ENCODE measurements at places on chromosomes 1 and 21.

DNA sequence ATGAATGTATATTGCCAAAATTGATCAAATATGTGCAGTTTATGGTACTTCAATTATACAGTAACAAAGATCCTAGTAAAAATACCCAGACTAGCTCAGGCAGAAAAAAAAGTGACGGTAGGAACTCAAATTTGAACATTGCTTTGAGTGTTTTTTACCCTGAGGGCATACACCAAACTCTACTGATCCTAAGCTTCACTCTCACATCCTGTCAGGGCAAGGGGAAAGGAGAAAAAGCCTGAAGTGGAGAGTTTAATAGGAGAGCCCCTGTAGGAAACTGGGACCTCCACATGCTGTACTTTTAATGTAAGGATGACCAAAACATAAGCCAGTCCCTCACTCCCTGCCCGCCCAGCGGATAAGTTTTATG, 59.8 kb upstream of the GNG12 start:
- DNase-seq, result no peak

- peak; percentile 51 for DNase-seq
Measured at GRCh38 chr1:103529746-103530145, 4.2 kb downstream of the RNPC3 start.

GRCh38 chr21:26883768-26884167, 38.6 kb upstream of the ADAMTS1 start:
- no peak for DNase-seq

DNA sequence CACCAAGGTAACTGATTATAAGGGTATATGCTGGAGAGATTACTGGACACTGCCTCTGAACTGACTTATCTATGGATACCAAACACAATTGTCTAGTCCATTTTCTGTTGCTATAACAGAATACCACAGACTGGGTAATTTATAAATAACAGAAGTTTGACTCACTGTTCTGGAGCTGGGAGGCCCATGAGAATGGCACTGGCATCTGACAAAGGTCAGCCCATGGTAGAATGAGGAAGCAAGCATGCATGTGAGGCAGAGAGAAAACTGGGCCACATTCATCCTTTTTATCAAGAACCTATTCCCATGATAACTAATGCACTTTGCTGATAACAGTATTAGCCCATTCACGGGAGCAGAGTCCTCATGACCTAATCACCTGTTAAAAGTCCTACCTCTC, 37.4 kb downstream of the FCER1A start:
- DNase-seq, result no peak

- no peak for DNase-seq
Measured at GRCh38 chr1:25021591-25022215, 91.6 kb upstream of the RUNX3 start.

DNA sequence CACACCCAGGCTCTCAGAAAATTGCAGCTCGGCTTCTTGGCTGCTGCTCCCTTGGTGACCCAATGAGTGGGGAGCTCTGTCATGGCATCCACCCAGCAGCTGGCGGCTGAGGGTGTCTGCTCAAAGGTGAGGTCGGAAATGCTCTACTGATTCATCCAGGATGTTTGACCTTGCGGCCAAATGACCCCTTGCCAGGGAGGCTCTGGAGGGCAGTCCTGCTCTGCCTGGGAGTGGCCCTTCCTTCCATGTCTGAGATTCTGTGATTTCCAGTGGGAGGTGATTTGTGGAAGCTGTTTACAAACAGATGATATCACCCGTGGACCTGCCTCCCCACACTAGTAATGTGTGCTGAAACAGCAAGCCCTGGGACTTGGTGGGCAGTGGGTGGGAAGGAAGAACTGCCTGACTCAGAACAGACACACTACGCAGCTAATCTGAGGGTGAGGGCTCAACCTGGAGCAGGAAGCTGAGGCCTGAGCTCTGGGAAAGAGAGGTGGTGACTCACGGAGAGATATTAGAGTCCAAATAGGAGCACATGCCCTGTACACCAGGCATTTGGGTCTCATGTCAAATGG, 3.0 kb downstream of the CRCT1 start:
- no peak for DNase-seq

- DNase-seq, result no peak
Measured at GRCh38 chr21:16594191-16594590, 864.4 kb downstream of the USP25 start.

DNA sequence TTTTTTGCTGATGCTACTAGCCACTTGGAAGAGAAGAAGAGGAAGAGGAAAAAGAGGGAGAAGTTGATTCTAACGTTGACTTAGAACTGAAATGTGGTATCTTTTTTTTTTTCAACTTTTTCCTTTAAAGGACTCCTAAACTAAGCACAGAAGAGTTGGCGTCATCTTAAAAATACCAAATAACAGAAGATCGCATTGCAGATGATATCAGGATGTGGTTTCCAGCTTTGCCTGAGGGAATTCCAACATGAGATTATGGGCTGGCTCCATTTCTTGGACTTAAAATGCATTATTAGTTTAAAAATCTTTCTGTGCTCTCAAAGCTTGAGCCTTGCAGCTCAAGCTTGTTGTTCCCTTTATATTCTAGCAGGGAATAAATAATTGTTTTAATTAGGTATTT, 29.8 kb downstream of the WDR3 start:
- no peak for DNase-seq

GRCh38 chr1:199010492-199010891, 371.7 kb downstream of the PTPRC start:
- no peak for DNase-seq

DNA sequence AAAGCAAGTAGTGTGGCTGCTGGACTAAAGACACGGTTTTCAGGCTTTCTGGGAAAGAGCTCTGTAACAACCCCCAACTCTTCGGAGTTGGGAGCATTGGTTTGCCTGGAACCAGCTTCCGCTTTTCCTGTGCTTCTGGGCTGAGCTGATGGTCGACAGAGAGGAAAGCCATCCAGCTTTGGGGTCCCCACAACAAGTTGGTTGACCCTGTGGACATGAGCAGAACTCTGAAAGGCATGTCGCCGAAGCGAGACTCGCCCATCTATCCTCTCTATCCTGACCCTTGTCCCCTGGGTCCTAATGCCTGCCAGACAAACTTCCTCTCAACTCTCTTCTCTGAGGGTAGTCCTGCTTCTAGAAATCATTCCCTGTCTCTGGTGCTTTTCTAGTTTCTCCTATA, 31.9 kb upstream of the FCGR2A start:
- DNase-seq, result no peak

GRCh38 chr1:151315565-151316235, 11.5 kb downstream of the PI4KB start:
- no peak for DNase-seq

DNA sequence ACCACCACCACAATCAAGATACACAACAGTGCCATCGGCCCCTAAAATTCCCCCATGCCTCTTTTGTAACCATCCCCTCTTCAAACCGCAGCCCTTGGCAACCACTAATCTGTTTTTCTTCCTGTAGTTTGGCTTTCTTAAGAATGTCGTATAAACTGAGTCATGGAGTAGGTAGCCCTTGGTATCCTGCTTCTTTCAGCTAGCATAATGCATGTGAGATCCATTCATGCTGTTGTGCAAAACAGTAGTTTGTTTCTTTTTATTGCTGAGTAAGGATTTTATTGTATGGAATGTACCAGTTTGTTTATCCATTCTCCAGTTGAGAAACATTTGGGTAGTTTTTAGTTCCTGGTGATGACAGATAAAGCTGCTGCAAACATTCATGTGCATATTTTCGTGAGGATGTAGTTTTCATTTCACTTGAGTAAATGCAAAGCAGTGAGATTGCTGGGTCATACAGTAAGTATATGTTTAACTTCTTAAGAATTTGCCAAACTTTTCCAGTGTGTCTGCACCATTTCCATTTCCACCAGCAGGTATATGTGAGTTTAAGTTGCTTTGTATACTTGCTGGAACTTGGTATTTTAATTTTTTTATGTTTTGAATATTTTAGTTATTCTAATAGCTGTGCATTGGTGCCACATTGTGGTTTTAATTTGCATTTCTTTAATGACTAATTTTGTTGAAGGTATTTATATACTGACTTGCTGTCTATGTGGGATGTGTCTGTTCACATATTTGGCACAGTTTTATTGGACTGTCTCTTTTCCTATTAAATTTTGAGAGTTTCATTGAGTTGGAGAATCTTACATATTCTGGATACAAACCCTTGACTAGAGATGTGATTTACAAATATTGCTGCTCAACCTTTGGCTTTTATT, 148.4 kb upstream of the MAP1LC3C start:
- no peak for DNase-seq

- no peak for DNase-seq
Measured at GRCh38 chr1:69700770-69701169, 133.0 kb downstream of the LRRC7 start.

- DNase-seq, result no peak
Measured at GRCh38 chr1:167720965-167721616, 691 bp upstream of the MPZL1 start.

- DNase-seq, result no peak
Measured at GRCh38 chr21:32352526-32352925, 40.3 kb downstream of the URB1 start.

GRCh38 chr1:237556911-237557310, 333.8 kb downstream of the ZP4 start:
- DNase-seq, result no peak

- DNase-seq, result no peak
Measured at GRCh38 chr1:218049641-218050040, 235.5 kb upstream of the RRP15 start.

GRCh38 chr21:25329227-25329825, 278.0 kb downstream of the MRPL39 start:
- DNase-seq, result no peak

DNA sequence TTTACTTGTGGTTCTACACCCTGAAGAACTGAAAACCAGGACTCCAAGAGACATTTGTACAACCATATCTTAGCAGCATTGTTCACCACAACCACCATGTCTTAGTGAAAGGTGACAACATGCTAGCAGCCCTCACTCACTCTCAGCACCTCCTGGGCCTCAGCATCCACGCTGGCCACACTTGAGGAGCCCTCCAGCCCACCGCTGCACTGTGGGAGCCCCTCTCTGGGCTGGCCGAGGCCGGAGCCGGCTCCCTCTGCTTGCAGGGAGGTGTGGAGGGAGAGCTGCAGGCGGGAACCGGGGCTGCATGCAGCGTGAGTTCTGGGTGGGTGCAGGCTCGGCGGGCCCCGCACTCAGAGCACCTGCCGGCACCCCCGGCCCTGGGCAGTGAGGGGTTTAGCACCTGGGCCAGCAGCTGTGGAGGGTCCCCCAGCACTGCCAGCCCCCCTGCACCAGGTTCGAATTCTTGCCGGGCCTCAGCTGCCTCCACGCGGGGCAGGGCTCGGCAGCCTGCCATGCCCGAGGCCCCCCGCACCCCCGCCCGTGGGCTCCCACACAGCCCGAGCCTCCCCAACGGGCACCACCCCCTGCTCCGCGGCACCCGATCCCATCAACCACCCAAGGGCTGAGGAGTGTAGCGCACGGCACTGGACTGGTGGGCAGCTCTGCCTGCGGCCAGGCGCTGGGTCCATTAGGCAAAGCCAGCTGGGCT, 9.2 kb downstream of the C1orf159 start:
- no peak for DNase-seq

DNA sequence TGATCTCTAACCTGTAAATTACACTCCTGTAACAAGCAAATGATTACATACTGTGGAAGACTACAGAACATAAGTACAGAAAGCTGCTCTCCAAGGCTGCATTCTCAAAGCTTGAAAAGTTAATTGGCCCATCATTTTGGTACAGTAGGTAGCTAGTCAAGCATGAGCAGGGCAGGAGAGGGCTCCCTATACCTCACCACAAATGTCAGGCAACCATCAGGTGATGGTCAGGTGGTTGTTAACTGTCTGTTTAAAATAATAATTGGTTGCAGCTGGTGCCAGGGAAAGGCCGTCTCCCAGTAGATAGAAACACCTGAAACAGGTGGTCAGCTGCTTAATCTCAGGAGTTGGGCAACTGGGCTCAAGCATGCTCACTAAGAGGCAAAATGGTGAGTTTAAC, 13.1 kb upstream of the SLC1A7 start:
- DNase-seq, result no peak

GRCh38 chr1:113965703-113966412, 13.4 kb upstream of the OLFML3 start:
- DNase-seq, result no peak

- DNase-seq, result no peak
Measured at GRCh38 chr1:20964540-20965484, 177.7 kb upstream of the HP1BP3 start.

- DNase-seq, result no peak
Measured at GRCh38 chr1:21680381-21680780, 11.2 kb upstream of the RAP1GAP start.

DNA sequence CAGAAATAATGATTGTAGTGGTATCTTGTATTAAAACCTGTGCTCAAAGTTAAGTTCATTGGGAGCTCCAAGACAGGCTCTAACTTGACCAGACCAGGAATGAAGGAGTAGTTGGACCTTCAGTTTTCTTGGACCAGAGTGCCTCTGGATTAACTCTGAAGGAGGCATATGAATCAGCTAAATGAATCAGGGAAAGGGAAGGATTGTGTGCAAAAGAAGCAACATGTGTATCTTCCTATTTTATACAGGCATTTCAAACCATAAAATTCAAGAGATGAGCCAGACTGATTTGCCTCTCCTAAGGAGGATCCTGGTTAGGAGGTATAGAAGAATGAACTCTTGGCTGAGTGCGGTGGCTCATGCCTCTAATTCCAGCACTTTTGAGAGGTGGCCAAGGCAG, 71.4 kb downstream of the CC2D1B start:
- DNase-seq, result no peak

- DNase-seq, result no peak
Measured at GRCh38 chr1:174935961-174936727, 63.6 kb upstream of the CACYBP start.

GRCh38 chr1:20259646-20260045, 31.0 kb upstream of the VWA5B1 start:
- DNase-seq, result no peak

- DNase-seq, result no peak
Measured at GRCh38 chr1:40801742-40802077, 18.1 kb downstream of the KCNQ4 start.

DNA sequence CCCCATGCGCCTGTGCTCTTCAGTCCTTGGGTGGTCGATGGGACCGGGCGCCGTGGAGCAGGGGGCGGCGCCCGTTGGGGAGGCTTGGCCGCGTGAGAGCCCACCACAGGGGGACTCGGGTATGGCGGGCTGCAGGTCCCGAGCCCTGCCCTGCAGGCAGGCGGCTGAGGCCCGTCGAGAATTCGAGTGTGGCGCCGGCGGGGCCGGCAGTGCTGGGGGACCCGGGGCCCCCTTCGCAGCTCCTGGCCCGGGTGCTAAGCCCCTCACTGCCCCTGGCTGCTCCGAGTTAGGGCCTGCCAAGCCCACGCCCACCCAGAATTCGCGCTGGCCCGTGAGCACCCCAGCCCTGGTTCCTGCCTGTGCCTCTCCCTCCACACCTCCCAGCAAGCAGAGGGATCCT, 26.1 kb downstream of the TLR5 start:
- DNase-seq, result no peak

- no peak for DNase-seq
Measured at GRCh38 chr1:178284058-178284457, 190.2 kb downstream of the RASAL2 start.

GRCh38 chr1:92065042-92065441, 10.2 kb downstream of the SETSIP start:
- no peak for DNase-seq

DNA sequence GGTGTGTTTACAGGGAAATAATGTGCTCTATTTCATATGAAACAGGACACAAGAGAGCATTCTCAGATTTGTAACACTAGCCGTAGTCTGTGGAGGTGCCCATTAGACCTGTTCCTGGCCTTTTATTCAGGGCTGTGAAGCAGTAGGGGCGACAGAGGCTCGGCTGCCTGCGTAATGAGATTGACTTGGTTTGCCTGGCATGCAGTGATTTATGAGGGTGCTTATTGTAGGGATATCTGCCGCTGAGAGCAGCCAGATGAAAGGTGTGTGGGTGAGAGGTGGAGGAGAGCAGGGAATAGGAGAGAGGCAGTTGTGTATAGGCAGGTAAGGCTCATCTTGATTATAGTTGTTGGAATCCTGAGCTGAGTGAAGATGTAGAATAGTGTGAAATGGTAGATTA, 51.3 kb downstream of the DNAJC6 start:
- DNase-seq, result no peak

All from activated CD4-positive, CD25-positive, alpha-beta regulatory T cell (primary cell).